ENCODE measurements at places on chromosomes 1 and 21.

- DNase-seq: no peak
Observed at GRCh38 chr1:46583494-46583893, 20.6 kb downstream of the MKNK1 start.

- peak; percentile 80 for DNase-seq
Observed at GRCh38 chr1:183097438-183098051, 74.3 kb downstream of the LAMC1 start.

DNA sequence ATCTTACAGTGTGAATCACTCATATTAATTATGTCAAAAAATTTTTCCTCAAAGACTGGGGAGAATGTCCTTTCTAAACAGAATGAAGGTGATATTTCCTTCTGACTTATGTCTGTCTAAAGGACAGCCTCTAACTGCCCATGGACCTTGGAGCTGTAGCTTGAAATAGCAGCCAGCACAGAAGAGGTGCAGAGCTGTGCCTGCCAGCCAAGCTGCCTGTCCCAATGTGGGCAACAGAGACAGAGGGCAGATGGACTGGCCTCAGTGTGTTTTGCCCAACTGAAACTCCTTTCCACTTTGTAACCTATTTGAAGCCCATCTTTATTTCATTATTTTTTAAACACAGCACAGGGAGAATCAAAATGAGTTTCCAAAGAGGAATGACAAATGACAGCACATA lies 97.6 kb upstream of the DYNLT5 start:
- DNase-seq: no peak

GRCh38 chr1:91798740-91799139 lies 87.2 kb downstream of the TGFBR3 start:
- DNase-seq: no peak

DNA sequence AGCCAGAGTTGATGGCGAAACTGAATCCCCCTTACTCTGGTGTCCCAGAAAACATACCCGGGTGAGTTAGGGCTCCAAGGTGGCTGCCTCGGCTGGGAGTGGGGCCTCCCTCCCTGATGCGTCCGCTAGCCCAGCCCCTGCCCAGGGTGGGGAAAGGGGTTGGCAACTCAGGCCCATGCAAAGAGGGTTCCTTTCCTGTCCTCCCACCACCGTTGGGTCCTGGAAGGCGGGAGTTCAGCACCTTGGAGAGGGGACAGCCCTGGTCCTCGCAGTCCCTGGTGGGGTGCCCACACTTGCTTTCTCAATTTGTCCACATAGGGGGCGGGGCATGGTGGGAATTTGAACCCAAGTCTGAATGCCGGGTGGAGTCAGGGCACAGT lies 6.1 kb downstream of the SRM start:
- DNase-seq: peak; percentile 27

GRCh38 chr1:245645406-245645805 lies 490.6 kb downstream of the KIF26B start:
- DNase-seq: no peak

GRCh38 chr1:156746728-156747631 lies 4.5 kb downstream of the HDGF start:
- peak; percentile 95 for DNase-seq

GRCh38 chr1:88984569-88984968 lies 7.9 kb downstream of the KYAT3 start:
- no peak for DNase-seq

DNA sequence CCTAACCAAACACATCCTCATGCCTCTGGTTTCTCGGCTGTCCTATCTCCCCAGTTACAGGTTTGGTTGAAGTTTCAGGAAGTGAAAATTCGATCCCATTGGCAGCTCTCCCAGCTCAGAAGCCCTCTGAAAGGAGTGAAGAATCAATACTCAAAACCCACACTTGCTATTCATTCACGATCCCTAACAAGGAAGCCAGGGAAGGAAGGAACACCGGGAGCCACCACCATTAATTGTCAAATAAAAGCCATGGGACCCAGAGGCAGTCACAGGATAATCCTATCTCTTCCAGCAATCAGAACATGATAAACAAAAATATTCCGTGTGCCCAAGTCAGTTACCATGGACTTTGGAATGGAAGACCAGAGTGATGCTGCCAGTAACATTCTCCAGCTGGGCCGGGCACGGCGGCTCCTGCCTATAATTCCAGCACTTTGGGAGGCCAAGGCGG lies 7.0 kb downstream of the TMPRSS2 start:
- no peak for DNase-seq

DNA sequence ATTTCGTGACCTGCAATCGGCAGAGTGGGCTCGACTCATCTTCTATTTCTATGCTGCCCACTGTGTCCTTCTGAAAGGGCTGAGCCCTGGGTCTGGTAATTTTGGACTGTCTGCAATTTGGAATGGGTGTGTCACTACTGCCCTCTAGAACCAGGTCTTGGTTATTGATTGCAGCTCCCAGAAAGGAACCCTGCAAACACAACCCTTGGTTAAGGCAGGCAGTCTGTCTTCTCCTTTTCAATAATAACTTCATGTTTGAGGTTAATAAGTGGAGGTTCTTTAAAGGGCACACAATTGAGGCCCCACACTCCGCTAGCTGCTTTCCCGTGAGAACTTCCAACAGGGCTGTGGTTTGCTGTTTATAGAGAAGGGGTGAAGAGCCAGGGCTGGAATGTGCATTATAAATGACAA lies 79.9 kb upstream of the LYST start:
- DNase-seq: peak; percentile 54

Measured in fibroblast of upper back skin (primary cell).